ENCODE measurements at places on chromosomes 2 and 18. TPM values are rescaled to one million over a fixed set of nuclear protein-coding genes. Genes with fewer than 3 reads are reported as not detected.
A peak's percentile ranks its signal among the peaks of the same experiment; 100 is the strongest.

DNA sequence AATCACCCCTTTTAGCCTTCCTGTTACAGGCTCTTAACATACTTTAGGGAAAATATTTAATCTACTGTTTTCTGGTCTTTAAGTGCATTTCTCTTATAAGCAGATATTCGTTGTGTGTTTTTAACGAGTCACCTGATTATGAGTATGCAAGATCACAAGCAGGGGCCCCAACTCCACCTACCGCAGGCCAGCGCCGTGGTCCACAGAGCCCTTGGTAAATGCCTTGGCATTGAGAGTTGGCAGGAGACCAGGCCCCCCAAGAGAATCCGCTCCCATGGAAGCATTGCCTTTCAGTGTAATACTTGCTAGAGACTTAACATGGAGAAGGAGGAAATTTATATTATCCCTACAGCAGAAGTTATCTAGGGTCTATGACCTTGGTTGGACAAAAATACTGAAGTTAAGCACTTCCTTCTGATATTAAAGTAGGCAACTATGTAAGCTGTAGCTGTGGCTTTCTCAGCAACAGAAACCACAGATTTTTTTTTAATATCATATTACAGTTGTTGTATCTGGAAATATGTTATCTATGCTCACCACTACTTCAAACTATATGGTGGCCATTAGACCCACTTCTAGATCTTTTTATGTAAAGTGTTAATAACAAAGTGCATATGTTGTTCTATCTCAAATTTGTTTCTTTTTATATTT, 241.8 kb upstream of the MGAT5 start:
- no peak for DNase-seq

Gene ARHGAP28
- polyA plus RNA-seq: not detected

DNA sequence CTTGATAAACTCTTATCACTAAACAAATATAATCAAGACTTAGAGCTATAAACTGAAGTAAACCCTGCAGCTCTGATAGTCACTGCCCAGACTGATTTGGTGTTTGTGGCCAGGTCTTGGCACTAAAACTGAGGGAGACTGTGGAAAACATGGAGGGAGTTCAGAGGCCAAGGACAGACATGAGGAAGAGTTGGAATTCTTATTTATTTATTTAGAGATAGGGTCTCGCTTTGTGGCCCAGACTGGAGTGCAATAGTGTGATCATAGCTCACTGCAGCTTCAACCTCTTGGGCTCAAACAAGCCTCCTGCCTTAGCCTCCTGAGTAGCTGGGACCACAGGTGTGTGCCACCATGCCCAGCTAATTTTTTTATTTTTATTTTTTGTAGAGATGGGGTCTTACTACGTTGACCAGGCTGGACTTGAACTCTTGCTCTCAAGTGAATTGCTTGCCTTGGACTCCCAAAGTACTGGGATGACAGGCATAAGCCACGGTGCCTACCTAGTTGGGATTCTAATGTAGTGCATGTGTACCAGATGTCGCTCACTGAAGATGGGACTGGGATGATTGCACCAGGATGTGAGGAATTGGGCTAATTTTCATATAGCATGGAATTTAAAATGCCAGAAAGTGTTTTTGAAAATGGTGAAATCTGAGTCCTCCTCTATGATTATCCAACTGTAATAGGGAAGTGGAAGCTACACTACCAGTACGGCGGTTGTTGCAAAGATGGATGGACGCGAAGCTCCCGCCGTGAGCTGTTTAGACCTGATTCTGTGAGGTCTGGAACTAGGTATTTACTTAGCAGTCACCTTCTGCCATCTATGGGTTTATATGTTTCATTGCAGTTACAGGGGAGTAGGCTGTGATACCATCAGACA, 52.7 kb upstream of the CTLA4 start:
- peak; percentile 84 for DNase-seq

DNA sequence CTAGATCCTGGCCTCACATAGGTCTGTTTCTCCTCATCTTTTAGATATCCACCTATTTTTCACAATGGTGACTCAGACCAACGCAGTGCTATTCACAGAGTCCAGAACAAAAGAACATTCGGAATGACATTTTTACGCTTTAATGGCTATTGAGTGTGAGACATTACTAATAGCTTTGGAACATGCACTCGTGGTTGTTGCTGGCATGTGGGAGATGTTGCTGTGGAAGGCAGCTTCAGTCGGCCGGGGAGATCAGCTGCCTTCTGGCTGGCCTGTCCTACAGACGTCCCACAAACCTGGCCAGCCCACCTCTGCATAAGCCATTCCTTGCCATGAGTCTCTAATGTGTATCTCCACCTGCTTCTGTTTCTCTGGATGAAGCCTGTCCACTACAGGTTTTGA, 3.4 kb downstream of the MBP start:
- DNase-seq: no peak

- DNase-seq: no peak
Measured at GRCh38 chr2:48699348-48699930, 56.1 kb downstream of the LHCGR start.

All from CD14-positive monocyte (primary cell).